ENCODE measurements at places on chromosomes 1 and 21.

DNA sequence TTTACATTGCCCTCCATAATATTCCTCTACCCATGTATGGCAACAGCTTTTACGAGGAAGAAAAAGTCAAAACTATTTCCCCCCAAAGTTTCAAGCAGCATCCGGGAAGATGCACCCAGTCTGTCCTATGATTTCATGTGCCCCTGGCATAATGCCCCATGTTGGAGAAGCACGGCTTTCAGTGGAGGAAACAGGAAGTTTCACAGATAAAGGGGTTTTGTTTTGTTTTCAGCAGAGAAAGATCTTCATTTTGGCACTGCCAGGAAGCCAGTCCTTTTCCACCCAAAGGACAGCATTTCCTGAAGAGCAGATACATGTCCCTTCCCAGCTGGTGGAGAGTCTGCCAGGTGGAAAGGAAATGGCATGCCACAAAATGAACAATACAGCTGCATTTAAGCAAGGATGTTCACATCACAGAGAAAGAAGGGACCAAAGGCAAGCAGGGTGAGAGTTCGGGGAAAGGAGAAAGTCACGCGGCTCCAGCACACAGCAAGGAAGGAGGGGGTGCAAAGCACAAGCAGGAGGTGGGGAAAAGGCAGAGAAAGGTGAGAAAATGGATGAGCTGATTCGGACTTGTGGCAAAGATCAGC, 95.3 kb upstream of the HIVEP3 start:
- no peak for DNase-seq

DNA sequence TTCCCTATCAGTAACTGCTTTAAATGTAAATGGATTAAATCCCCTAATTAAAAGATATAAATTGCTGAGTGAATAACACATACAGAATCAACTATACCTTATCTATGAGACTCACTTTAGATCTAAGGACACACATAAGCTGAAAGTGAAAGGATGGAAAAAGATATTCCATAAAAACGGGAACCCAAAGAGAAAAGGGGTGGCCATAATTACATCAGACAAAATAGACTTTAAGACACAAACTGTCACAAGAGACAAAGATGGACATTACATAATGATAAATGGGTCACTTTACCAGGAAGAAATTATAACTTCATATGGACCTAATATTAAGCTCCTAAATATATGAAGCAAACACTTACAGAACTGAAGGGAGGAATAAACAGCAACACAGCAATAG, 59.2 kb downstream of the SLC25A24 start:
- no peak for DNase-seq

- no peak for DNase-seq
These were observed 2.5 kb upstream of the ERO1B start for GRCh38 chr1:236284291-236284721.

GRCh38 chr1:208089761-208090370, 154.3 kb downstream of the PLXNA2 start:
- no peak for DNase-seq

DNA sequence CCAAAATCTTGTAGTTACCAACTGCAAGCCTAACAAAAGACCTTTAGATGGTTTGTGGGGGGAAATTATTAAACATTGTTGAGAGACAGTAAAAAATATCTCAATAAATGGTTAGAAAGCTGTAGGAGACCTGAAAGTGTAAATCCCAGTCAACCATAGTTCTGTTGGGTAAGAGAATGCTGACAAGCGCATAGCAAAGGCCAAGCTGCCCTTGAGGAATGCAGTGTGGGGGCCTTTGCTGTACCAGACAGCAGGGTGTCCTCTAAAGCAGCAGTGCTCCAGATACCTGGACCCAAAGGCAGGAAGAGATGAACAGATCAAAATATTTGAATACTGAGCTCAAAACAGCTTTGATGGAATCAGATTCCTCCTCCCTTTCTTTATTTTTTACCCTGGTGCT, 54.6 kb downstream of the OBSCN start:
- DNase-seq = no peak

DNA sequence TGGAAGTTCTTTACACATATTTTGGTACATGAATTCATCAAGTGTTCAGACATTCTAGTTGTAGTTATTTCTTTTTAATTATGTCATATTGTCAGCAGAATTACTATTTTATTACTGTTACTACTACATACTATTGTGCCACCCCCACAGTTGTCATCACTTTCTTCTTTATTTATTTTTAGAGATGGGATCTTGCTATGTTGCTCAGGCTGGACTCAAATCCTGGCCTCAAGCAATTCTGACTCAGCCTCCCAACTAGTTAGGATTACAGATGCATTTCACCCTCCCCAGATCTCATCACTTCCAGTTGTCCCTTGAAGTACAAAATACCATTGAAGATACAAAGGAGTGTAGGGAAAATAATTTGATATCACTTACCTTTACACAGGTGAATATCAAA, 258.0 kb downstream of the KCTD3 start:
- DNase-seq = no peak

GRCh38 chr21:26050857-26051256, 119.7 kb downstream of the APP start:
- DNase-seq = no peak

DNA sequence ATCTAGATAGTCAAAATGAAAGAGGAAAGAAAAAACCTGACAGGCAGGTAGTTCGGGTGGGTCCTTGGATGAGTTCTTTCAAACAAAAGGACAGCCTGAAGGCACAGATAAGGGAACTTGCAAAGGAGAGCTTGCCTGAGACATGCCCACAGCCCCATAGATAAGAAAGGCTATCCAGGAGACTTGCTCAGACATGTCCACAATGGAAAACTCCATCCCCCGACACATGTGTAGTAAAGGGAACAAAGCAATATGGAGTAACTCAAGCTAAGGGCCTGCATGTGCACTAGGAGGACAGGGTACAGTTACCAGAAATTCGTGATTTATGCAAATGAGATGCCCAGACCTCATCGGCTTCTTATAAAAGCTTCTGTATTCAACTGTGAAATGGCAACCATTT, 281.5 kb downstream of the NEGR1 start:
- no peak for DNase-seq

DNA sequence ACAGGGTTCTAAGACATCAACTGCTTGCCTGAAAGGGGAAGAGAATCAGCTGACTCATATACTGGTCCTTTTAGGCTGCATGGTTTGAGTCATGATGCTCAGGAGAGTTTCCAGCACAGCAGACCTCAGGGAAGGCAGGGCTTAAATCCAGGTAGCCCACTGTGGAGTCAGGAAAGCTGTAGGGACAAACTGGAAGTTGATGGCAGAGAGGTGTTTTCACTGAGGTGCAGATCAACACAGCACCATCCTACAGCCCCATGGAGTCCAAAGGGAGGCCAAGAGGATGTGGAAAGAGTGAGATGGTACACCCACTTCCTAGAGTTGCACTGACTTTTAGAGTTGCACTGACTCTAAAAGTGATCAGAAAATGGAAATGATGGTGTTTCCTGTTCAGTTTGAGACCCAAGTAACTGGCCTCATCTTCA, 252.4 kb upstream of the DUSP10 start:
- no peak for DNase-seq

- no peak for DNase-seq
These were observed 9.0 kb upstream of the RBM8A start for GRCh38 chr1:145936247-145936646.

GRCh38 chr1:116910379-116911187, 867 bp downstream of the PTGFRN start:
- DNase-seq = no peak

DNA sequence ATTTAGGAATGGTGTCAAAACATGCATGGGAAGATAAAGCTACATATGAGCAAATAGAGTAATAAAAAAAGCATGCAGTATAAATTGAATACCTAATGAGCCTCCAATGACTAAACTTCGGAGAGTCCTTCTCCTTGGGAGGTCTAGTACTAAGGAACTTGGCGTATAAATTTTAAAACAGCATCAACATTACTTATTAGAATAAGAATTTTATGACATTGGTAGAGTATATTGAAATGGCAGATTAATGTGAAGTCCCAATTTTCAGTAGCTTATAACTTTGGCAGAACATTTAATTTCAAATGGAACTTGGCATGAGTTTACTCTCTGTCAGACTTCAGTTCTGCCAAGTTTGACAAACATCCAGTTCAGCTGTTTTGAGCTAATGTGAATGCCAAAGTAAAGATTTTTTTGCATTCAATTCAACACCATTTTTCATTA, 104.7 kb upstream of the RGS18 start:
- no peak for DNase-seq

DNA sequence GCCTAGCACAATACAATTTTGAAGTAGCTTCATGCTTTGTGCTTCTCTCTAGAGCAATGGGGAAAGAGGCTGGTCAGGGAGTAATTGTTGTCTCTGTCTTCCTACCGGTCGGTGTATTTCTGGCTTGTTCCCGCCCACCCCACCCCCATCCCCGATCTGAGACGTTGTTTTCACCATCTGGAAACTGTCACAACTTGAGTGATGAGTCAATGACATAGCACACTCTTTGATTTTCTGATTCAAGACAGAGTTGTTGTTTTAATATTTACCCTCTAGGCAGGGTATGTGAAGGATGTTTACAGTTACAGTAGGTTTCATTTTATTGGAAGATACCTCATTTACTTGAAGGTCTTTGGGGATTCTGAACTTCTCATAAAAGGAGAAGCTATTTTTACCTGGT, 7.0 kb downstream of the IL12RB2 start:
- no peak for DNase-seq

DNA sequence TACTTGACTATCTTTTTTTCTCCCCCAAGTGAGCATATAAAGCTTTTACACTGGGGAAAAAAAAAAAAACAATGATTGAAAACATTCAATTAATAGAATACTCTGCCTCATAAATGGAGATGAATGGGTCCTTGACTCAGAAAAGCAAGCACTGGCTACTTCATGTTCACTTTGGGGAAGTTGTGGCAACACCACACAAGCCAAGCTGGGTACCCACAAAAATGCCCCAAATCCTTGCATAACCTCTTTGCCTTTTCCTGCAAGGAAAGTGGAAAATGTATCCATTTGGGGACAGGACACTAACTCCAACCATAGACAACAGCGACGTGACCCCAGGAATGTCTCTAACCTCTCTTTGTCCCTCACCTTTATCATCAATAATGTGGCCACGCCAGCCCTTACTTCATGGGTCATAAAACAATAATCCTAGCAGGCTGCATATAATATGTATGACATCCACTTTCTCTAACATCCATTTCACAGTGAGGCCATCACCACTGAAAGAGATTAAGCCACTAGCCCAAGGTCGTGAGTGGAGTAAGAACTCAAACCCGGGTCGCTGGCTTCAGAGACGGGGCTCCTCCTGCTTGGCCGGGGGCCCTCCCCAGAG, 2.3 kb downstream of the ECE1 start:
- DNase-seq = no peak

All from AG09319 (cell line).